Activated CD8-positive, alpha-beta T cell treated with anti-CD3 and anti-CD28 coated beads for 36 hours (primary cell): ENCODE measurements at places on chromosomes 2 and 18.

DNA sequence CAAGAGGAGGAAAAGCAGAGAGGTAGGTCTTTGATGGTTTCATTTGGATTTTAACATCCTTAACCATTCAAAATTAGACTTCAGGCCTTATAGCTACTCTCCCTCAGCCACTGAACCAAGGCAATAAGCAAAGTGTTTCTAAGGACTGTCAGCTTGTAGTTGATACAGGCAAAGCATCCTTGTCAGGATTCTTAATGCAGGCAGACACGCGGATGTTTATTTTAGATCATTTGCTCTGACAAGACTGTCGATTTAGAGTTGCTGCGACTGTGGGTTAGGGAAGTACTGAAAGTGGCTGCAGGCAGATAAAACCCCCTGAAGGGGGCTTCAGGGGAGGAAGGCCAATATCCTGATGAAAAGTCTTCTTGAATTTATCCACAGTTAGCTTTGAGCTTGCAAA lies 46.6 kb downstream of the CDH20 start:
- no peak for DNase-seq

GRCh38 chr2:26847307-26847654 lies 651 bp upstream of the DPYSL5 start:
- no peak for DNase-seq

DNA sequence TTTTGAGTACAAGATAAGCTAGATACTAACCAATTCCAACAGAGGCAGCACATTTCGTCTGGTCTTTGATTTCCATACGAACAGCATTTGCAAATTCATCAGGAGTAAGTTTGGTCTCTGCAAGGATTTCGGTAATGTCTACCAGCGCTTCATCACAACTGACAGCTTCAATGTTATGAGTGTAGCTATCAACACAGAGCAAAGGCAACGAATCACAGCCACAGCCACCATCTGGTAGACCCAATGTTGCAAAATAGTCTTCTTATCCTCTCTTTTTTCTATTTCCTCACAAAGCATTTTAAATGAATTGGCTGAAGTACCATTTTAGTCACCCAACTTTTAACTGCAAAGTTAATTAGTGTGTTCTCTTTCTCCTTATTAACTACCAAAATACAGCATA lies 68.3 kb downstream of the REV1 start:
- DNase-seq = no peak

- DNase-seq = no peak
Measured at GRCh38 chr2:37523814-37524362, 147.6 kb downstream of the CDC42EP3 start.

DNA sequence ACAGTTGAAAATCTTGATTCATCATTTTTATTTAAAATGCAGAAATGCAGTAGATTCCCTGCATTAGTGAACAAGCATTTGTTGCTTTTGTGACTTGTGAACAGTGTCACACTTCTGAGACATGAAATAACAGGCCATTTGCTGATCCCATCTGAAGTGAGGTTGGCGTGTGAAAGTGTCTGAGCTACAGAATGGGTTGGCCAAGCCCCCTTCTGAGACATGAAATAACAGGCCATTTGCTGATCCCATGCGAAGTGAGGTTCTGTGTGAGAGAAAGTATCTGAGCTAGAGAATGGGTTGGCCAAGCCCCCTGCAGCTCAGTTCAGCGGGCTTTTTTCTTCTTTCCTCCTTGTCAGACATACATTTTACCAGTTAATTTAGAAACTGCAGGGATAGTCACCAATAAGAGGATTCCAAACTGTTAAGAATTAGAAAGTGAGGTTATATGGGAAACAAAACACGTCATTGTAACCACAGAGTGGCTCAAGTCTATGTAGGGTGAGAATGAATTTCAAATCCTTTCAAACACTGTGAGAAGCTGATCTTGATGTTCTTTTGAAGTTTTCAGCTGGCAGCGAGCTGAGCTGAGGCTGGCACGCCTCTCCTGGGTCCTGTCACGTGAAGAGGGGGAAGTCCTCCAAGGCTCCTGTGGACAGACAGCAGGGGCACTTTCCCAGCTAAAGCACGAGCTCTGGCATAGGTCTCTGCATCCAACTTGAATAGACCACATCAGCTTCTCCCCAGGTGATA lies 339.2 kb upstream of the SALL3 start:
- DNase-seq = no peak

- no peak for DNase-seq
Measured at GRCh38 chr2:120862201-120863060, 126.8 kb downstream of the GLI2 start.

- DNase-seq = peak; percentile 12
Measured at GRCh38 chr2:1605102-1606045, 138.9 kb downstream of the PXDN start.

GRCh38 chr2:168848225-168848624 lies 42.0 kb downstream of the SPC25 start:
- no peak for DNase-seq

DNA sequence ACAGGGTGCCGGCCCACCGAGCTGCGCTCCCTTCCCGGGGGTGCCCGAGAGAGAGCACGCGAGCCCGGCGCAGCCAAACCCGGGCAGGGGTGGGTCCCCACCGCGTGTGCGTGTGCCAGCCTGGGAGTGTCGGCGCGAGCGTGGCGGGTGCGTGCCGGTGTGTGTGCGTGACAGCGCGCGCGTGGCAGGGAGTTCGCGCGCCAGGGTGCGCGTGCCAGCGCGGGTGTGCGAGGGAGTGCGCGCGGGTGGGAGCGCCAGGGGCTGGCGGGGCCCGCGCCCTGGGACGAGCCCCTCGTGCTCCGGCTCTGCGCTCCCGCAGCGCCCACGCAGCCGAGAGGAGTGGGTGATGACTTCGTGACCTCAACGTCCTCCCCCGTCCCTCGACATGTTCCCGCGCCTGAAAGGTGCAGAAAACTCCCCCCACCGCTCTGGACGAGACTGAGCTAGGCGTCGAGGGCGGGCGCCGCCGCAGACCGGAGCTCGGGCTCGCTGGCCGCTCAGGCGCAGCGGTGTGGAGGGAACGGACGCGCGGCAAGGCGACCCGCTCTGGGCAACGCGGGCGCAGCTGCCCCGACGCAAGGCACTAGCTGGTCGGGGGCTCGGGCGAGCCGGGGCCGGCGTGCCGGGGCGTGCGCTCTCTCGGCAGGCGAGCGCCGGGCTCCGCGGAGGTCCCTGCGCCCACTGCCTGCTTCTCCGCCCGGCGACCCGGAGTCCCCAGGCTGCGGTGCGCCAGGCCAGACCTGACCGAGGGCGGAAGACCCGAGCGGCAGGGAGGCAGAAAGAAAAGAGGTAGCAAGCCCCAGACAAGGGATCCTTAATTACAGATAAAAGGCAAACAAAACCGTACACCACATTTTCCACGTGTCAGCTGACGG lies 582.8 kb downstream of the ZEB2 start:
- peak; percentile 57 for DNase-seq

DNA sequence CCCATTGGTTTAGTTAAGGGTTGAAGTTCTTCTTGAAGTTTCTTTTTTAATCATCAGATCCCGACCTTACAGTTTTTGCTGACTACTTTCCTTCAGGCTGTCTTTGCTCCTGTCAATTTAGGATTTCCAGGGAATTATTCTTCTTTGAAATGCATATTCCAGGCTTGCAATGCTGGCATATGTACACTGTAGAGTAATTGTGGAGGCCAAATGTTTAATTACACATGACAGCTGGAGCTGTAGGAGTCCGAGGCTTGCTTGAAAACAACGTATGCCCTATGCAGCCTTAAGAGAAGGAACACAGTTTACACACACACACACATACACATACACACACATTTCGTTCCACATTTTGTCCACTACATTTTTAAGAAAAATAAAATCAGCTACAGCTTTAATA lies 602.3 kb downstream of the TMEM182 start:
- DNase-seq = no peak

DNA sequence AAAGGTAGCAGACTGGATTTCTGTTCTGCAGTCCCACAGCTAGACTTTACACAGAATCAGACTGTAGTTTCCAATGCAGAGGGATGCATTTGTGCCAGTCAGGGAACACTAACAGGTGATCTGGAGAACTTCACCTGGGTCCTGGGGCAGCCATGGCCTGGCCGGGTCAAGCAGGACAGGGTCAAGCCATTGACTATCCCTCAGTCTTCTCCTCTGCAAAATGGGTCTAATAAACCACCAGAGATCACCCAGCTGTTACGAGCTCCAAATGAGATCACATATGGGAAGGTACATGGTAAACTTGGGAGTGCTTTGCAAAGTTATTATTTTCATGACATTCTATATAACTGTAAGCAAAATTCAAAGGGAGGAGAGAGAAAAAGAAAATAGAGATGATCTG lies 294.1 kb downstream of the CDCA7 start:
- no peak for DNase-seq

DNA sequence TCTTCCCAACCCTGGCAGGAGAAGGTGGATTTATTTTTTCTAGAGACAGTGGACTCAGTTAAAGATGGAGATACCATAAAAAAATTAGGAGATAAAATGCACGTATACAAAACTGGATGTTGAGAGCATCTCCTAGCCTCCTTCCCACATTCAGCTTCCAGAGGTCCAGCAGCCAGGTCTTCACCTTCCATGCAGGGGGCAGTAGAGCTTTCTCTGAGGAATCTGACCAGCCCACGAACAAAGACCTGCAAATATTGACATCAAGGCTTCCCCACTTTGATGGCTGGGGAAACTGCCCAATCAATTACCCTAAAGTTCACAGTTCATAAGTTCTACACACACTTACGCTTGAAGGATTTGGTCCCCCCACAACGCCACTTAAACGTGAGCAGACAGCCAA lies 24.5 kb downstream of the AQP4 start:
- no peak for DNase-seq

DNA sequence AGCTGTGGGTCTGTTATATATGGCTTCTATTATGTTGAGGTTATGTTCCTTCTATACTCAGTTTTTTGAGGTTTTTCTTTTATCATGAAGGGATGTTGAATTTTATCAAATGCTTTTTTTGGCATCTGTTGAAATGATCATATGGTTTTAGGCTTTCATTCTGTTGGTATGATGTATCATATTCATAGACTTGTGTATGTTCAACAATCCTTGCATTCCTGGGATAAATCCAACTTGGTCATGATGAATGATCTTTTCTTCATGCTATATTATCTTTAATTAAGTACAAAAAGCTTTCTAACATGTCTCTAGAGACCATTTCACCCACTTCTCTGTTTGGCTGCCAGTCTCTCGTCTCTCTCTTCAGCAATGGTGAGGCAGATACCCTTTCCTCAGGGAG lies 54.2 kb downstream of the MDH1 start:
- DNase-seq = no peak

DNA sequence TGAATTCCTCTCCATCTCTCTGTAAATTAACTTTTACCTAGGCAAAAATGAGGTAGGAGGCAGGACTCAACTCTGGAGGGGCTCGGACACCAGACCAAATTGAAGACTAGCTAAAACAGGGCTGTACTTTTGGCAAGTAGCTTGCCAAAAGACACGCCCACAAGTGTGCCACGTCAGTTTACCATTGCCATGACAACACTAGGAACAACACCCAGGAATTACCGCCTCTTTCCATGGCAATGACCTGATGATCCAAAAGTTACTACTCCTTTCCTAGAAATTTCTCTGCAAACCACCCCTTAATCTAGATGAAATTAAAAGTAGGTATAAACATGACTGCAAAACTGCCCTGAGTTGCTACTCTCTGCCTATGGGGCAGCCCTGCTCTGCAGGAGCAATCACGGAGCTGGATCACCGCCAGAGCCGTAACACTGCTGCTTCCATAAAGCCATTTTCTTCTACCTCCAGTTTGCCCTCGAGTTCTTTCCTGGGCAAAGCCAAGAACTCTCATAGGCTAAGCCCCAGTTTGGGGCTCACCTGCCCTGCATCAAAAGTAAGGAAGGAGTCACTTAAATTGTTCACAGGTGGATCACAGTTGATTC lies 66.0 kb upstream of the FAM136A start:
- DNase-seq = no peak

GRCh38 chr2:72121153-72121552 lies 26.5 kb downstream of the CYP26B1 start:
- DNase-seq = no peak

GRCh38 chr18:61893971-61894750 lies 1.4 kb upstream of the RNF152 start:
- DNase-seq = peak; percentile 70

- no peak for DNase-seq
Measured at GRCh38 chr2:103155308-103155707, 393.5 kb downstream of the TMEM182 start.

GRCh38 chr2:39409697-39410389 lies 27.2 kb downstream of the MAP4K3 start:
- no peak for DNase-seq

GRCh38 chr2:32926708-32927084 lies 20.1 kb upstream of the LTBP1 start:
- DNase-seq = no peak

DNA sequence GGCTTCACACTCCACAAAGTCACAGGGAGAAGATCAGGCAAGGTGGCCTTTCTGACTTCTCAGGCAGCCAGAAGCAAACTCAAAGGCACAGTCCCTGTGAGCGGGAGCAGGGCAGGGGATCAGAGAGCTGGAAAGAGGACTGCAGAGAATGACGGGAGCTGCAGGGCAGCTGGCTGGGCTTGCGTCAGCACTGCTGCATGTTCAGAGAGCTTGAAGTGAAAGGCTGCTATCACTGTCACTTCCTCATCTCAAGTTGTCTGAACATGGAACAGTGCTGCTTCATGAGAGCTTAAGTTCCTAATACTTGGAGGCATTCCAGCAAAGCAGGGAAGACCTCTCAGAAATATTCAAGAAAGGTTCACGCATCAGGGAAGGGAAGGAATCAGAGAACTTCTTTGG lies 20.4 kb downstream of the TGFBRAP1 start:
- no peak for DNase-seq

DNA sequence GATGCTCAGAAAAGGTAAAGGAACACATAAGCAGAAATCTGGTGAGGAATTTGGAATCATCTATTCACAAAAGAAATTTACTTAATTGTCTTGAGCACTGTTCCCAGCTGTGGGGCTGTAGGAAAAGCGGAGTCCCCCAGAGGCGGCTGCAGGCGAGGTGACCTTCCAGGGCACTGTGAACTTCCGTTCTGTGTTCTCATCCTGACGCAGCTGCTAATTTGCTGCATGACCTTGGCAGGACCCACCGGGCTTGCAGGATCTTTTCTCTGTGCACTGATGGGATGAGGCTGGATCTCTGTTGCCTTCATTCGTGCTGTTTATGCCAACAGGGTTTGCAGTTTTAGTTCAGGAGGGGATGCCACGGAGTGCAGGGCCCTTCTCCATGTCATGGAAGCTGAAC lies 301.9 kb upstream of the MYT1L start:
- no peak for DNase-seq

GRCh38 chr2:203673933-203674332 lies 32.5 kb upstream of the CD28 start:
- DNase-seq = peak; percentile 93

GRCh38 chr2:86221066-86221684 lies 21.9 kb downstream of the MRPL35 start:
- DNase-seq = peak; percentile 76

DNA sequence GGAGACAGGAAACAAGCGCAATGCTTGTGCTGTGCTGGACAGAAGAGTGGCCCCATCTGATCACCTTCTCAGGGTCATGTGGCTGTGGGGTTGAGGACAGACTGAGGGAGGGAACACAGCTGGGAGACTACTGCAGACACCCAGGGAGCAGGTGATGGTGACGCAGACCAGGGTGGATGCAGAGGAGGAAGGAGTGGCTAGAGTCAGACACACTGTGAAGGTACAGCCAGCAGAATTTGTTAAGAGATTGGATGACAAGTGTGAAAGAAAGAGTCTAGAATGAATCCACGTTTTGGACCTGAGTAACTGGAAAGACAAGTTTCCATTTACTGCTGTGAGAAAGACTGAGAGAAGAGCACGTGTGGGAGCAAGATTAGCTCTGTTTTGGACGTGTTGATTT lies 15.9 kb upstream of the POMC start:
- no peak for DNase-seq

GRCh38 chr2:96764253-96764637 lies 3.5 kb downstream of the CNNM4 start:
- DNase-seq = no peak
